ENCODE measurements at places on chromosomes 11 and 22.

- DNase-seq = no peak
Observed at GRCh38 chr11:12430351-12430750, 53.0 kb downstream of the PARVA start.

DNA sequence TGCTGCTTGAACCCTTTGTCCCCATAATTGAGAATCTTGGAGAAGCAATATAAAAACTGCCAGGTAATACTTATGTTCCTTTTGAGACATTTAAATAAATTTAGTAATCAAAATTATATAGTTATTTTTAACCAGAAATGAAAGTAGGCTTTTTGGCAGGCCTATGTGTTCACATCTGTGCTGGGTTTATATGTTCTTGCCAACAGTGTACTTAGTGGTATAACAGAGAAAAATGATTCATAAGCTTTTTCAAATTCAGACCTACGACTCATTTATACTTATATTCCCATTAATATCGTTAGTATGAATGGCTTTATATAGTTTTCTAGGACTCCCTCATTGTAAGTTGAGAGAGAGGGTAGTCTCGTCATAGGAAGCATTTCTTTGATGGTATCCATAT, 79.0 kb downstream of the DDX10 start:
- DNase-seq = no peak

DNA sequence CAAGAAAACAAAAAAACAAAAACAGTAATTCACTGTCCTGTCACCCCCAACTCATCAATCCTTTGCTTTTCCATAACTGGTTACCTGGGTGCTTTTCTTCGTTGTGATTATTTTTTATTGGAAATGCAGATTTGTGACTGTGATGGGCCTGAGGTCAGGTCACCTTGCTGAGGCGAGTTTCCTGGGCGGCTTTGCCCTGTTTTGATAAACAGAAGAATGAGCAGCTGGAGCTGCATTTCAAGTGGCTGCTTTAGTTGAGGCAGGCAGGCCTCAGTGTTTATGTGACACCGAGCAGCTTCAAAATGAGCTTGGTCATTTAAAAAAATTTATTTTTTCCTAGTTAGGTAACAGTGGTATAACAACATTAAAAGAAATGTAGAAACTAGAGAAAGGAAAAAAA, 22.2 kb downstream of the PTPRJ start:
- no peak for DNase-seq

DNA sequence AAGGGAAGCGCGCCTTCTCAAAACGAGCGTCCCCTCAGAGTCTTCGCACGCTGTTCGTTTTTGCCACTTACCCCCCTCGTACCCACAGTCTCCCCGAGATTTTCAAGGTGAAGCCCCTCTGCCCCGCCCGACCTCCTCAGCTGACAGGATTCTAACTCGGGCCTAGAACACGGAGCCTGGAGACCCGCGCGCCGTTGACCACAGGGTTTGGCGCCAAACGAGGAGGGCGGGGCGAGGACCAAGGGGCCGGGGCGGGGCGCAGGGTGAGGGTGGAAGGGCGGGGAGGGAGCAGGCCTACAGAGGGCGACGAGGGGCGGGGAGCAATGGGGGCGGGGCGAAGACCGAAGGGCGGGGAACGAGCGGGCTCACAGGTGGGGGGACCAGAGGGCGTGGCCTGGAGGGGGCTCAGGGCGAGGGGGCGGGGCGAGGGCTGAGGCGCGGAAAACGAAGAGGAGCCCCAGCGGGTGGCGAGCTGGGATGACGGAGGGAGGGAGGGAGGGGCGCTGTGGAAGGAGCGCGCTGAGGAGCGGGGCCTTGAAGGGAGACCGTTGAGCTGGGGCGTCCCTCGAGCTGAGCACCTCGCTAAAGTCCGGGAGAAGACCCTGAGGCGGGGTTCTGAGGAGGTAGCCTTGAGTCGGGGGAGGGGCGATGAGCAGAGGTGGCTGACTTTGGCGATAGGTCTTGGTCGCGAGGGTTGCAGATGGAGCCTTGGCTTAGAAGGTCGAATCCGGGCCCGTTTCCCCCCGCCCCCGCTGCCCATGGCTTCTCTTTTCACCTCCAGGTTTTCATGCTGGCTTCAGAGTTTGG, at the start of gene DMC1:
Gene DMC1, minus strand, starts transcription at position 212 of the 807 bp plus-strand sequence. CDS start 1,927 bp downstream, outside the sequence.
- DNase-seq = peak; percentile 87

DNA sequence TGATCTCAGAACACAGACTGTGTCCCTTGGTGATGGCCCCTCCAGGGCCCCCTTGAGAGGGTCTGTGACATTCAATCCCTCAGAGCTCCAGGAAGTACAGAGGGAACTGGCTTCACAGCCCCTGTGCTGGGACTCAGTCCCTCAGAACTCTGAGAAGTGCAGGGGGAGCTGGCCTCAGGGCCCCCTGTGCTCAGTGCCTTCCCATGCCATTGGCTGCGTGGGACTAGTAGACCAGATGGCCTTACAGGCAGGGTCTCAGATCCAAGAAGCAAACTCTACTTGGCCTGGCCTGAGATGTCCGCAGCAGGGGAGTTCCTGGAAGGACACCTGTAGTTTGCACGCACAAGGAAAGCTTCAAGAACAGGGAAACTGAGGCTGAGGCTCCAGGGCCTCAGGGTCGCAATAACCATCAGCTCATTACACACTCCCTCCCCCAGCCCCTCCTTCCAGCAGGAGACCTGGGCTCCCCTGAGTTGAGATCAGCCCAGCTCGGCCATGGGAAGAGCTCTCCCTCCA, 138.4 kb downstream of the BRD1 start:
- DNase-seq = no peak

- no peak for DNase-seq
Observed at GRCh38 chr22:27628891-27629631, 172.5 kb downstream of the MN1 start.

DNA sequence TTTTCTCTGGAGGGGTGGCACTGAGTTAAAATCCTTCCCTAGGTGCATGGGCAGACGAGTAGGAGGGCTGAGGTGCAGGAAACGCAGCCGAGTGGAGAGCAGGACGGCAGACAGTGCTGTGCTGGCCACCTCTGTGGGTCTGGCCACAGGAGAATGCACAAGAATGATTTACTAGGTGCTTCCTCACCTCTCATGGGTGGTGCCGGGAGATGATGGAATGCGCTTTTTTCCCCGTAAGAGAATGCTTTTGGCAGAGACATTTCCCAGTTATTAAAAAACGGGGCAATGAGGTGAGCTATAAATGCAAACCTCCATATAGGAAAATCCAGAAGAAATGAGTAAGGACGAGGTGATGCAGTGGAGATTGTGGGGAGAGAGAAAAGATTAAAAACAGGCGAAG, 86.1 kb downstream of the ADAMTS15 start:
- DNase-seq = no peak

DNA sequence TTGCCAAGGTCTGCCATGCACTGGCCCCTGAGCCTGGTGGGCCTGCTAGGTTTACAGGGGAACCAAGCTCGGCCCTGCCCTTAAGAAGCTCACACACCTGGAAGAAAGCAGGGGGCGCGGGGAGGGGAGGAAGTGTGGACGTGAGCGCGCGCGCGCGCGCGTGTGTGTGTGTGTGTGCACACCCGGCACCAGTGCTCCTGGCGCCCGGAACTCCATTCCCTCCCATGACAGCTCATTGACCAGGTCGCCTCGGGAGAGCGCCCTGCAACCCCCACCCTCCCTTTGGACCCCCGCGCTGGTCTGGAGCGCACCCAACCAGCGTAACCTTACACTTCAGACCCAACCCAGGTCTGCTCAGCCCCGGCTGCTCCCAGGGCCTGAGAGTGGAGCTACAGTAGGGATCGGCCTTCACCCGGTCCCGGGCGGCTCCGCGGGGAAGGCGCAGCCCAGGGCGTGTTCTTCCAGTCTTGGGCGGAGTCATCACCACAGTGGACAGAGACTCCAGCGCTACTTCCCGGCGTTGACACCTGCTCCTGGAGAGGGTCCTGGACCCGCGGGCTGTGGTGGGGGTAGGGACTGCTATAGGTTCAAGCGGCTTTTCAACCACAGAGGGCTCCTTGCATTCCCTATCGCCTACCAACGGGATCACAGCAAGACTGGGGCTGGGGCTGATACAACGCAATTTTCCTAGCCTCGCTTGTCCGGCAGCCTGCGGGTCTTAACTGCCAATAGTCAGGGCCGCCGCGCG, 1.5 kb downstream of the GALNT18 start:
- DNase-seq = no peak

- DNase-seq = no peak
Observed at GRCh38 chr11:63961608-63962412, 12.6 kb upstream of the COX8A start.

DNA sequence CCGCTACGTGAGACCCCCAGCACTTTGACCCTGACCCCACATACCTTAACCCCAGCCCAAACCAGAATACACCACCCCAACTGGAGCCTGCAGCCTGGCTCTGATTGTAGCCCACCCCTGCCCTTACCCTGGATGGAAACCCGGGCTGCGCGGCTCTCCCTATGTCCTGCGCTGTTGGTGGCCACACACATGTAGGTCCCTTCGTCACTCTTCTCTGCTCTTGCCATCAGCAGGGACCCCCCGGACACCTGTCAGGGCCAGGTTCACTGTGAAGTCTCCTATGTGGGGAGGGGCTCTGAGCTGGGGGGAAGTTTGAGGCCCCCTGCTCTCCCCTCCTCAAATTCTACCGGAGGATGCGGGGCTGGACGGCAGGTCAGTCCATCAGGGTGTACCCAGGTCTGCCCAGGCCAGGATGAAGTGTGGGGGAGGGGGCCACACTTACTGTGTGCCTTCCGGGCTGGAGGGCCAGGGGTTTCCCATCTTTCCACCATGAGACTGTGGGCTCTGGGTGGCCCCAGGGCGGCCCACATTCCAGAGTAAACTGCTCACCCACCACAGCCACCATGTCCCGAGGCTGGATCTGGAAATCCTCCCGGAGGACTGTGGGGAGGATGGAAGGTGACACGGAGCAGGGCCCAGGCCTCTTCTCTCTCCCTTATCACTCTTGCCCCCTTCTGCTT, 1.5 kb downstream of the ROBO4 start:
- no peak for DNase-seq

GRCh38 chr11:108790501-108791299, 125.8 kb downstream of the DDX10 start:
- no peak for DNase-seq
